ENCODE measurements at places on chromosomes 5 and 9. TPM values are rescaled to one million over a fixed set of nuclear protein-coding genes. Genes with fewer than 3 reads are reported as not detected.
A peak's percentile ranks its signal among the peaks of the same experiment; 100 is the strongest.

GRCh38 chr5:14488709-14489108 is 92.9 kb upstream of the OTULINL start:
- peak overlapping the region; percentile 35 for H3K4me3 ChIP-seq
- peaks cover 38% of the 10 kb centered on the region for H3K36me3 ChIP-seq
- H3K27ac ChIP-seq: no peak overlapping the region
- H3K4me1 ChIP-seq: peaks cover 5% of the 10 kb centered on the region
- DNase-seq: no peak
- H3K27me3 ChIP-seq: no peaks in the 10 kb centered on the region

AUH gene
- total RNA-seq: 32.0 TPM

- peak overlapping the region; percentile 66 for H3K4me3 ChIP-seq
- peaks cover 13% of the 10 kb centered on the region for H3K27me3 ChIP-seq
- peaks cover 2% of the 10 kb centered on the region for H3K36me3 ChIP-seq
- peaks cover 43% of the 10 kb centered on the region for H3K4me1 ChIP-seq
- peak; percentile 91 for DNase-seq
Measured at GRCh38 chr9:90433398-90433941, 209.2 kb downstream of the DIRAS2 start.

GDNF gene
- 4.7 TPM for total RNA-seq

TXNDC8 gene
- total RNA-seq: not detected

DNA sequence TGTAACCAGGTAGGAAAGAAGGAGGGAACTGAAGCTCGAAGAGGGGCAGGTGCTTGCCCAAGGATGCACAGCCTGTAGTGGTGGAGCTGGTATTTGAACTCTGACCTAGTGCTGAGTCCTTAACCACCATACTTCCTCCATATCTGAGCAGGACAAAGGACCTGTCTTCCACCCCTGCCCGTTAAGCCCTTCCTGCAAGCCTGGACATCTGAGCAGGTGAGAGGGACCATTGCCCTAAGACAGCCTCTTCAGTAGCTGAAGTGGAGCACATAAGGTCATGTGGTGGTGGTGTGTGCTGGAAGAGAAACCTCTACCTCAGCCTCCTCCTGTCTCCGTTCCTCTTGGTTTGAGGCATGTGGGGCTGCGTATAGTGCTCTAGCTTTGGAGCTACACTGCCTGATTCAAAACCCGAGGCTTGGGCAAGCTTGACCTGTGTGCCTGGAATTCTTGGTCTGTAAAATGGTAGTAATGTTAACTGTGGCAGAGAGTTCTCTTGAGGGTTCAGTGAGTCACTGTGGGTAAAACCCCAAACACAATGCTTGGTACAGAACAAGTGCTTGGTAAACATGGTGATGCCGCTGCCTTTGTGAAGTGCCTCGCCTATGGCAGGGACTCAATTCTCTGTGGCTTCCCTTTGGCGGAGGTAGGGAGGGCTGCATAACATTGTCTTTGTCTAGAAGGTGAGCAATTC is 7.4 kb downstream of the GALNT10 start:
- no peak overlapping the region for H3K4me3 ChIP-seq
- H3K27ac ChIP-seq: no peak overlapping the region
- DNase-seq: no peak
- peaks cover 66% of the 10 kb centered on the region for H3K4me1 ChIP-seq
- H3K27me3 ChIP-seq: no peaks in the 10 kb centered on the region

DNA sequence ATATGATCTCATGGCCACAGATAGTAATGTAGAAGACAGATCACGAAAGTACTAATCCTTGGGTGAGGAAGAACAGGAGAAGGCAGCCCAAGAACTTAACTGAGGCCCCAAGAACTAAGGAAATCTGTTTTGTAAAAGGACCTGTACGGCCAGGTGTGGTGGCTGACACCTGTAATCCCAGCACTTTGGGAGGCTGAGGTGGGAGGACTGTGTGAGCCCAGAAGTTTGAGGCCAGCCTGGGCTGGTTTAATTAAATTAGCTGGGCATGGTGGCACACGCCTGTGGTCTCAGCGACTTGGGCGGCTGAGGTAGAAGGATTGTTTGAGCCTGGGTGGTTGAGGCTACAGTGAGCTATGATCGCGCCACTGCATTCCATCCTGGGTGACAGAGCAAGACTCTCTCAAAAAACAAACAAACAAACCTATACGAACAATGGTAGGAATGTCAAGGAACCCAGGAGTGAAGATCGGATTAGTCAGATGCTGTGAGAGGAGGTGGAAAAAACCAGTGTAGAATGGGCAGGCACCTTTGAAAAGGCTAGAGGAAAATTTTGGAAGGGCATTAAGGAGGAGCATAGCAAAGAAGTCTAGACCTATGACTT is 283.8 kb upstream of the DMRT1 start:
- no peaks in the 10 kb centered on the region for H3K36me3 ChIP-seq
- H3K4me3 ChIP-seq: no peak overlapping the region
- DNase-seq: no peak
- H3K27ac ChIP-seq: peak overlapping the region; percentile 84
- H3K4me1 ChIP-seq: peaks cover 36% of the 10 kb centered on the region

DNA sequence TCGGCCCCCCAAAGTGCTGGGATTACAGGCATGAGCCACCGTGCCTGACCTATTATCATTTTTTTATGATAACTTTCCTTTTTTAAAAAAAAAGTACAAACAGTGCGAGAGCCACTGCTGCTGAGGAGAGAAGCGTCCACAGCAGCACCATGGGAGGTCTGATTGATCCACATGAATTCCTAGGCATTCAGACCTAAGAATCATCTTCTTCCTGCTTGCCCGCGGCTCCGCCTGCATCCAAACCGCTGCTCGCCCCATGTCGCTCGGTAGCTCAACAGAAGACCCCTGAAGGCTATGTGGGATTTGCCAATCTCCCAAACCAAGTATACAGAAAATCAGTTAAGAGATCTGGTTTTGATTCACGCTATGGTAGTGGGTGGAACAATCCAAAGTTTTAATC is 102.0 kb downstream of the GABBR2 start:
- no peak overlapping the region for H3K4me3 ChIP-seq
- no peaks in the 10 kb centered on the region for H3K27me3 ChIP-seq
- H3K4me1 ChIP-seq: peaks cover 6% of the 10 kb centered on the region
- DNase-seq: no peak
- no peaks in the 10 kb centered on the region for H3K36me3 ChIP-seq

LRRC19 gene
- total RNA-seq: not detected

GRCh38 chr9:110081395-110081794 is 126.6 kb downstream of the C9orf152 start:
- H3K4me3 ChIP-seq: no peak overlapping the region
- H3K27me3 ChIP-seq: no peaks in the 10 kb centered on the region
- peaks cover 31% of the 10 kb centered on the region for H3K4me1 ChIP-seq
- 0 out of 2 replicates have a peak overlapping the region, but pooled peaks have one; percentile 14 for H3K27ac ChIP-seq
- DNase-seq: no peak

DNA sequence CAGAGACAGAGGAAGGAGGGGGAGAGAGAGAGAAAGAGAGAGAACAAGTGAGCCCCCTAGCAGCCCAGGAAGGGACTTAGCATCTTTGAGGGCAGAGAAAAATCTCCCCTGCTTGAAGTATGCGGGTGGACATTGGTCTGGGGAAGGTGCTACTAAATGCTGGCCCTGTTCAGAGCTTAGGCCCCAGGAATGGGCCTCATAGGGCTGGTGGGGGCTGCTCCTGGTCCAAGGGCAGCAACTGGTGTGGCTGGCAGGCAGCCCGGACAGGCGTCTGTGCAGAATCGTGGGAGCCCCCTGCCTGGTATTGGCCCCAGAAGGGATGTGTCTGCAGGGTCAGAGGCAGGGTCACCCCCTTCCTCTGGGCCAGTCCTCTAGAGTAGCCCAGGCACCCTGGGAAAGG is 47.8 kb upstream of the SUSD3 start:
- H3K4me1 ChIP-seq: peaks cover 35% of the 10 kb centered on the region
- no peaks in the 10 kb centered on the region for H3K36me3 ChIP-seq
- H3K4me3 ChIP-seq: no peak overlapping the region
- H3K27ac ChIP-seq: no peak overlapping the region
- no peak for DNase-seq
- no peaks in the 10 kb centered on the region for H3K27me3 ChIP-seq

DNA sequence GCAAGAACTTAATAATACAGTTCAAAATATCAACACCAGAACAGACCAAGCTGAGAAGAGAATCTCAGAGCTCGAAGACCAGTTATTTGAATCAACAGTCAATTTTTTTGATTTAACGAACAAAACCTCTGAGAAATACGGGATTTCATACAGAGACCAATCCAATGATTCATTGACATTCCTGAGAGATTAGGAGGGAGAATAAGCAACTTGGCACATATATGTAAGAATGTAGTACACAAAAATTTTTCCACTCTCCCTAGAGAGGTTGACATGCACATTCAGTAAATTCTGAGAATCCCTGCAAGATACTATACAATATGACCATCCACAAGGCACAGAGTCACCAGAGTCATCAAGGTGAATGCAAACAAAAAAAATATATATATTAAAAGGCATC is 1577.3 kb upstream of the C9orf72 start:
- H3K27me3 ChIP-seq: no peaks in the 10 kb centered on the region
- DNase-seq: no peak
- H3K4me1 ChIP-seq: no peaks in the 10 kb centered on the region
- H3K4me3 ChIP-seq: no peak overlapping the region
- no peak overlapping the region for H3K27ac ChIP-seq
- H3K36me3 ChIP-seq: no peaks in the 10 kb centered on the region

DNA sequence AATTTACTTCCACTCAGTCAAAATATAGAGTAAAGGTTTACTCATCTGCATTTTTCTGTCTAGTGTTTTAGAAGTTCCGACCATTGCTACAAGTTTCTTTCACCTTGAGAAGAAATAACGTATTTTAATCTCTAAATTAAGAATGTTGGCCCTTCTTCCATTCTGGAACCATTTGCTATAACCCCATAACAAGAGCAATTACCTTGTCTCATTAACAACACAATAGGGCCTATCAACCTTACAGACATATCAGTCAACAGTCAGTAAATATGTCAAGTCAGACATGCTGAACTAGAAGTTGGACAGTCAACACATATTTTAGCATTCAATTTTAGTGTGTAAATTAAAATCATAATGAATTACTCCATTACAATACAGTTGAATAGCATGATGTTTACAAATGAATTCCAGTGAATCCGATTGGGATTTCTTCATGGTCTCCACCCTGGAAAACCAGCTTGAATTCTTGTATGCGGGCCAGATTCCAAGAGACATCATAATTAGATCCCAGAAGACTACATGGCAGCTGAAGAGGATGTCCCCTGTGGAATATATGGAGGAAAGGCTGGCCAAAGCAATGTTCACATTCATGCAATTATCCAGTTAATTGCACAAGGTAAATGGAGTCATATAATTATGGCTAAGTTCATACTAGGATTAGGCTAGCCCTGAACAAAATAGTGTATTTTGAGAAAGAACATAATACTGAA is 196.2 kb upstream of the TARS1 start:
- H3K4me1 ChIP-seq: peaks cover 6% of the 10 kb centered on the region
- DNase-seq: no peak
- no peaks in the 10 kb centered on the region for H3K36me3 ChIP-seq
- no peak overlapping the region for H3K4me3 ChIP-seq
- no peak overlapping the region for H3K27ac ChIP-seq

DNA sequence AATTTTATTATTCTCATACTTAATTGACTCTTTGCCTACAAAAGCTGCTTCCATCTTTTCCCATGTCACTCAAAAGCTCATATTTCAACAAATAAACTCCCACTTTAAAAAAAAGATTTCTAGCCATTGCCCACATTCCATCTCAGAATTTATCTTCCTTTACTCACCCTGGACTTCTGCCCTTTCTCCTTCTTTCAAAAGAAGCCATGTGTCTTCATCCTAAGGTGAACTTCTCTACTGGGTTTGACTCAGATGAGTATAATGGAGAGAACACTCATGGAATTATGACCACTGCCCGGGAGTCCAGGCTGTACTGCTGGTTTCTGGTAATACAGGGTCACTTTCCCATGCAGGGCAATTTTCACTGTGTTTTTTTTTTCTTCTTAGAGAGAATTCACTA is 548.5 kb upstream of the ZNF462 start:
- H3K36me3 ChIP-seq: no peaks in the 10 kb centered on the region
- DNase-seq: no peak
- no peak overlapping the region for H3K4me3 ChIP-seq
- no peaks in the 10 kb centered on the region for H3K27me3 ChIP-seq
- H3K27ac ChIP-seq: no peak overlapping the region

ARHGEF37 gene
- total RNA-seq: 1.1 TPM

Measured in WTC11 (cell line).